ENCODE measurements at places on chromosomes 1 and 21. TPM values are rescaled to one million over a fixed set of nuclear protein-coding genes. Genes with fewer than 3 reads are reported as not detected.

GRCh38 chr1:193884848-193885558 is 698.6 kb upstream of the B3GALT2 start:
- no peak for DNase-seq

GRCh38 chr1:239870194-239870593 is 221.5 kb upstream of the FMN2 start:
- no peak for DNase-seq

- DNase-seq: no peak
These were observed 2.5 kb downstream of the TRNP1 start for GRCh38 chr1:26996024-26996423.

GRCh38 chr1:36512842-36513241 is 30.1 kb upstream of the CSF3R start:
- no peak for DNase-seq

DNA sequence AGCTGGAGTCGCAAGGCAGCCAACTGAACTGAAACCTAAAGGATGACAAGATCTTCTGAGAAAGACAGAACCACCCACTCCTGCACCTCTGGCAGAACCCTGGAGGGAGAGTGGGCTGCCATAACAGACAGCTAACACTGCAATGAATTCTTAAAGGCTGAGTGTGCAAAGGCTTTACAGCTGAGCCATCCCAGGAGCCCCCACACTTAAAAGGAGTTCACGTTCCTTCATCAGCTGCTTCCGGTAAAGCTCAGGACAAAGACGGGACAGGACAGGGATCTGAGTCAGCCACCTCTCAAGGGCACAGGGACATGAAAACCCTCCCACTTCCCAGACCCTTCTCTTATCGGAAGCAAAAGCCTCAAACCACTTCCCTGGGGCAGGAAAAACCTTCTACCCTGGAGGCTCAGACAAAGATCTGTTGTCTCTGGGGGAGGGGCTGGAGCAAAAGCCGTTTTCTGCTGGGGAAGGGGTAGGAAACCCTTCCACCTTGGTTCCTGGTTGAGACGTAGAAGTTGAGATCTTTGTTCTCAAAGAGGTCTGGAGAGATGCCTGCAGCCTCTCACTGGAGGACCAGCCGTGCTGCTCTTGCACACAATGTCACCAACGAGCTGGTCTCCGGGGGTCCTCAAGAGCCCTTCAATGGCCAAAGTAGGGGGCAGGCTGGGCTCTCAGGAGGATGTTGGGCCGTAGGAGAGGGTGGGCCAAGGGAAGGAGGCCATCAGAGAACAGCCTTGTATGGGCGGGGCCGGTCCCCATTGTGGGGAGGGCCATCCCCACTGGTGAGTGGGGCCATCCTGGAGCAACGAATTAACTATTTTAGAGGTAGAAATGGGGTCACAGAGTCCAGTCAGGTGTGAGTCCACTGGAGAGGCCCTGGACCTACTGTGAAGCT is 452.4 kb downstream of the PTPRU start:
- no peak for DNase-seq

DNA sequence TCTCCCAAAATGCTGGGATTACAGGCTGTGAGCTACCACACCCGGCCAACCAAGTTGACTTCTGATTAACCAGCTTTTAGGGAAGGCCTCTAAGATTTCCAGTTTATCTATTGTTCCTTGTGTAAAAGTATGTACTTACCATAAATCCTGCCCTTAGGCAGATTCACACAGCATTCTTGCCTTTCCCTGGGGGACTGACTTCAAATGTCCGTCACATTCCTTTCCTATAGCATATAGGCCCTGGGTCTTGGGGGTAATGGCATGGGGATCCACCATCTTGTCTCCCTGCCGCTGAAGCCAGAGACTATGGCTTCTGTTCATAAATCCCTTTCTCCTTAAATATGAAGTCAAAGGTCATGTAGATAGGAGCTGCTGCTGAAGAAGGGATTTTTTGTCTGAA is 872 bp upstream of the PINK1 start:
- no peak for DNase-seq

GRCh38 chr1:223543560-223543959 is 121.9 kb downstream of the CAPN8 start:
- no peak for DNase-seq

DNA sequence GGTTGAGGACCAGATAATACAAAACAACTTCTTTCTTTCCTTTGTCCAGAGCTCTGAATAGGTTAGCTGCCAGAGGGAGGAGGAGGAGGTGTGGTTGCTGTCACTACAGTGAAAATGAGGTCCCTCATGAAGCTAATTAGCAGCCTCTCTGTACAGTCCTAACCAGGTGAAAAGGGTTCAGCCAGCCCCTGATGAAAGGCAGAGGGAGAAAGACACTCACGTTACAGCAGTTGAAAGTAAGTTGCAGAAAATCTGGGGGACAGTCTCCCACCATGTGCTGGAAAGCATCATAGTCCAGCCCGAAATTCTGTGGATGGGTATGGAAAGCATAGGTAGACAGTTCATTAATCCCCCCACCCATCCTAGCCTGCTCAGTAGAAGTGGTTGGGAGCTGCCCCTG is 6.2 kb upstream of the MUTYH start:
- no peak for DNase-seq

DNA sequence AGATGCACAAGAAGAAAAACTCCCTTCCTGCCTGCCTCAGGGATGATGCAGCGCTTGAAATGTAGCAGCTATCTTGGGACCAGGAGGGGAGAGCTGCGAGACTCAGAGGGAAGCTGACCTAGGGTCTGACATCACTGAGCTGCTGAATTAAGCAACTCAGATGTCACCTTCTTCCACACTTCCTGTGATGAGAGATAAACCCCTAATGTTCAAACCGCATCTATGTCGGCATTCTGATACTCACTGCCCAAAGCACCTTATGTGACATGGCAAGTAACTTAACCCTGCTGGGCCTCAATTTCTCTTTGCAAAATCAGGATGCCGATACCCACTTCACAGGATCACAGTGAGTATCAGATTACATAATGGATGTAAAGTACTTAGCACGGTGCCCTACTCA is 9.1 kb upstream of the AK2 start:
- DNase-seq: no peak

DNA sequence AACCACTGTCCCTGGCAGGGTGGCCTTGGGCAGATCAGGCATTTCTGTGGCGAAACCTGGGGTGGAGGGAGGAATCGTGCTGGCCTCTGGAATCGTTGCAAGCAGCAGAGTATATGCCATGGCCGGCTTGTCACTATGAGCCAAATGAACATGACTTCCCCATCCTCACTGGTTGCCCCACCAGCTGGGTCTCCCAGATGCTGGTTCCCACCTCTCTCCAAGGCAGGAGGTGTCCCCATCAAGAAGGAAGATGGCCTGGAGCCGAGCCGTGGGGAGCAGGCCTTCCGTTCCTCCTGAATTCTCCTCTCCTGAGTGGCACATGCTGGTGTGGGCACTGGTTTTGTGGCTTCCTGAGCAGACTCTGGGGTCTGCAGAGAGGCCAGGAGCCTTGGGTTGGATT is 60.2 kb upstream of the ACTRT2 start:
- no peak for DNase-seq

- no peak for DNase-seq
These were observed 153.2 kb downstream of the VPS13D start for GRCh38 chr1:12383001-12383400.

IER5 gene
- 73.9 TPM for total RNA-seq

OR6K3 gene
- not detected for total RNA-seq

SH3BGR gene
- 1.2 TPM for total RNA-seq
